ENCODE measurements at places on chromosomes 7 and 10.

DNA sequence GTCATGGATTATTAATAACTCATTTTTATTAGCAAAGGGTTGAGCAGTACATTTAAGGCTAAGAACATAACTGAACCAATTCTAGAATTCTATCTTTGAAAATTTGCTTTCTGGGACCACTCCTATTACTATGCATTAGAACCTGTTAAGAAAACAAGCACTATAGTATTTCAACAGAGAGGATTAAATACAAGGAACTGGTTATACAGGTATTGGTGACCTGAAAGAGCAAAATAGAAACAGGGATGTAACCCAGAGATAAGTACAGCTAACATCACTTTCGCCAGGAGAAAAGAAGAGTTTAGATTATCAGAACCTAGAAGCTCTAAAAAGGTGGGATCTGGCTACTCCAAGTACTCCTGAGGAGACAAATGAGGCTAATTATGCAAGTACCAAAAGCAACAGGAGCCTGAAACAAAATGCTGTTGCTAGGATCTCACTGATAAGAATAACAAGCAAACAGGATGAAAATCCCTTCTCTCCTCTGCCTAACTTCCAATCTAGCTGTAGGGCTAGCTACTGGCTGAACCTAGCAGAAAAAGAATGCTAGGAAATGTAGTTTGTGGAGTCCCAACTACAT is 32.1 kb upstream of the ELAPOR2 start:
- no peak for DNase-seq

- DNase-seq, result peak; percentile 19
These were observed 274.7 kb upstream of the HGF start for GRCh38 chr7:82044497-82045080.

DNA sequence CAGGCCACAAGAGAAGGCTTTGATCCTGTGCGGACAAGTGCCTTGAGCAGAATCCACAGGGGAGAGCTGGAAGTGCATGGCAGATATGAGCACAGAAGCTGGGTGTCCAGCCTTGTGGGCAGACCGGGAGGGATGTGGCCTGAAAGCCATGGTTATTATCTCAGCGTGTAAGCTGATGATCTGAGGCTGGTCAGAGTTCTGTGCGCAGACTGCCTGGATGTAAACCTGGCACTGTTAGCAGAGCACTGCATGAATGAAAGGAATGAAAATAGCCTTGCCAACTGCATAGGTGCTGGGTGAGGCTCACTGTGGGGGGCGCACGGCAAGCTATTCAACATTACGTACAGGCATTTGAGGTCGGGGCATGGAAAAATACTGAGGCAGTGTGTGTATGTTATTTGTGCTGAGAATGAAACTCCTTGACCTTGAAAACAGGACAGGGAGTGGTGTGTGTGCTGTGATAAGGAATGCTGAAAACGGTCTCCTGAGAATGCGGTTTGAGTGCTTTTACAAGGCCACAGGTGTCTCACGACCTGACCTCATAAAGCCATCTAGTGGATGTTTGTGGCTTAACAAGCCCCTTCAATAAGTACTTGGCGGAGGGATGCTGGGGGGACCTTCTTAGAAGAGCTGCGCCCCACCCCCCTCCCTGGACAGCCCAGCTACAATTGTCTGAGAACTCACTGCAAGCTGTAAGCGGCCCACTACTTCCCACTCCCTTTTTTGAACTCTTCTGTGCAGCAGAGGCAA is 18.7 kb downstream of the AKR1C1 start:
- DNase-seq, result no peak

GRCh38 chr10:17062493-17062892 is 67.1 kb downstream of the CUBN start:
- peak; percentile 54 for DNase-seq

DNA sequence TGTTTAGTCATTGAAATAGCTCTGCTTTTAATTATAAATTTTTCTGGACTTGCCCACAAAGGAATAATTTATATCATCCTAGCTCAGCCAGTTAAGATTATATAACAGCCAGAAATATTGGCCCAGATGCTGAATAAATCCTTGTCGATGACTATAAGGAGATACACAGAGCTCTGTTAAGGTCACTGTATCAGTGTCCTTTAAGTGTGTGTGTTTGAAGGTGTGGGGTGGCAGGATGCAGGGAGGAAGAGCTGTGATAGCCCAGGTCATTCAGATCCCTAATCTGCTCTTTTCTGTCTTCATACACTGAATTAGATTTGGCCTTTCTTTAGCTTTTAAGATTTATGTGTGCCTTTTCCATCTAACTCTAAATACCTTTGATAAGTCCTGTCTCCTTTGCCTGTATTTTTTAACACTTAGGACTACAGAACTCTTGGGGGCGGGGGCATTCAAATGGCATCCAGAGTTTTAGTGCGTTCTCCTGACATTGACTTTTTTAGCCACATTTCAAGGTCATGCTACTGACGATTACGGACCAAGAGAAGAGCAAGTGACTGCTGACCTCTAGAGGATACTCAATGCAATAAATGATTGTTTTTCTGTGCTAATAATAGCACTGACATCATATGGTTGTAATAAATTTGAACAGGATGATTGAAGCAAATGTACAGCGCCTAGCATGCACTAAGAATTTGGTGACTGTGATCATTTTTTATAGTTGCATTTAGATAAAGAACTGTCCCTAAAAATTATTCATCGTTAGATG is 172.3 kb downstream of the CACNB2 start:
- DNase-seq, result no peak

DNA sequence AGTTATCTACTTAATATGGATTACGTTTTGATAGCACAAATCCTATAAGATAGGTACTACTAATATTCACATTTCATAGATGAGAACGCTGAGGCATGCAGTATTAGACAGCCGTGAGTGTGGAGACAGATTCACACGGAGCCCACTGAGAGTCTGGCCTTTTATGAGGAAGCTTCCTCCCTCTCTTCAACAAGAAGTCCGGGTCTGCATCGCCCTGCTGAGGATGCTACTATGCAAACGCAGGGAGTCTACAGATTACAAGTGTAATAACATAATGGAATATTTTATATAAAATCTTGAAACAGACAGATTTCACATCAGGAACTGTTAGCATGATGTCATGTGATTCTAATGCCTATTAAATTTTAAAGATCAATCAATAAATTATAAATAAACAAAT is 255.9 kb upstream of the GLI3 start:
- DNase-seq, result no peak

DNA sequence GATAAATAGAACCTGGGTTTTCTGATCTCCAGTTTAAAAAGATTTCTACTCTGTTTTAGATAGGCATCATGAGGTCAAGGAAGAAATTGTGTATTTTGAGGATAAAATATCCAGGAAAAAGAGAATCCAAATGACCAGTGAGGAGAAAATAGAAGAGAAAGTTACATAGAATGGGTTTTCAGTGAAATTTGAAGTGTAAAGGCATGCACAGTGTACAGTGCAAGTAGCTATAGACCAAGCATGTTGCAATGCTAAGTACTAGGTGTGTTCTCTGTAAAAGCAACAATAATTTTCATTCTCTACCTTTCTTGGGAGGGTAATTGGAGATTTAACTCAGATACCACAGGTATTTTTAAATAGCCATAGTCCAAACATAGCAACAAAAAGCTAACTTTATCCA is 22.6 kb downstream of the CDK1 start:
- DNase-seq, result no peak

- DNase-seq, result no peak
These were observed 44.0 kb upstream of the RASGEF1A start for GRCh38 chr10:43310872-43311271.

DNA sequence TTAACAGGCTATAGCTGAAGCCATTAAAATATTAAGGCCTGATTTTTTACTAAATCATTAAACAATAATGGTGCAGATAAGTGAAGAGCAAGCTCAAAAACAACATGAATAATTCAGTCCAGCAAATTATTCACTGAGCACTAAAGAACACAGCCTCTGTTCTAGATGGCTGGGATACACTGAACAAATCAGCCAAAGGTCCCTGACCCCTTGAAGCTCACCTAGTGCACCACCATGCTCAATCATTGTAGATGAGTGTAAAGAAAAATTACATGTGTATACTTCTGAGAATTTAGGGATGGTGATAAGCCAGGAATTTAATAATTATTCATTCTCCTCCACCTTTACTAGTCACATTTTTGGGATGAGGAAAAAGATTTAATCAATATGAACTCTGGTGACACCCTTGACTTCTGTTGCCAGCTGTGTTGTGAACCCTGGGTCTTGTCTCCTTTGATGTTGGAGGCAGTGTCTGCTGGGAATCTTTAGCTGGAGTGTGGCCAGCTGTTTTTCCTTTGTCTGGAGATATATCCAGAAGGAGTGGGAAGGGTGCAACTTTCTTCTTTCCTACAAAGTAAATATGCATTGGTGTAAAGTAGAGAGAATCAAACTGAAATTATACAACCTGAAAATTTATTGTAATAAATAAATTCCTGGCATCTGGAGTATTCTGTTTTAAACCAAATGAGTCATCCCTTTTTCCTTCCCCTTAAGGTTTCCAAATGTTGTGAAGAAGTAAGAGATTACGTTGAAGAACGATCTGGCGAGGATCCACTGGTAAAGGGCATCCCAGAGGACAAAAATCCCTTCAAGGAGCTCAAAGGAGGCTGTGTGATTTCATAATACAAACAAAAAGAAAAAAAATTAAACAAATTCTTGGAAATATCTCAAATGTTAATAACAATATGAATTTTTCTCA is 4.0 kb downstream of the GNGT1 start:
- peak; percentile 62 for DNase-seq

DNA sequence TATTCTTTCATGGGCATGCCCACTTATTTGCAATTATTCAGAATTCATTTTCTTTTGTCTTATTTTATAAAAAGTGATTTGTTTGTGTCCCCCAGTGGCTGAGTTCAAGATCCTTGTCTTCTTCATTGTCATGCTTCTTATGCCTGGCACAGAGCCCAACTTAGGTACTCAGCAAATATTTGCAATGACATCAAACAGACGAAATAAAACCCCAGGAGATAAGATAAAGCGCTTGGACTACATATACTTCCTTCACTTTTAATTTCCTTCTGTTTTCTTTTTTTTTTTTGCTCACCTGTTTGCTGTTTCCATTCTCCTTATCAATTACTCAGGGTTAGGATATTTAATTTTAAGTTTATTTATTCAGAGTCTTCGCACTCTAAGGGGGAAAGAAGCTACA is 225.0 kb downstream of the SDHAF3 start:
- DNase-seq, result no peak

GRCh38 chr7:137983323-137984008 is 18.4 kb downstream of the CREB3L2 start:
- DNase-seq, result no peak

DNA sequence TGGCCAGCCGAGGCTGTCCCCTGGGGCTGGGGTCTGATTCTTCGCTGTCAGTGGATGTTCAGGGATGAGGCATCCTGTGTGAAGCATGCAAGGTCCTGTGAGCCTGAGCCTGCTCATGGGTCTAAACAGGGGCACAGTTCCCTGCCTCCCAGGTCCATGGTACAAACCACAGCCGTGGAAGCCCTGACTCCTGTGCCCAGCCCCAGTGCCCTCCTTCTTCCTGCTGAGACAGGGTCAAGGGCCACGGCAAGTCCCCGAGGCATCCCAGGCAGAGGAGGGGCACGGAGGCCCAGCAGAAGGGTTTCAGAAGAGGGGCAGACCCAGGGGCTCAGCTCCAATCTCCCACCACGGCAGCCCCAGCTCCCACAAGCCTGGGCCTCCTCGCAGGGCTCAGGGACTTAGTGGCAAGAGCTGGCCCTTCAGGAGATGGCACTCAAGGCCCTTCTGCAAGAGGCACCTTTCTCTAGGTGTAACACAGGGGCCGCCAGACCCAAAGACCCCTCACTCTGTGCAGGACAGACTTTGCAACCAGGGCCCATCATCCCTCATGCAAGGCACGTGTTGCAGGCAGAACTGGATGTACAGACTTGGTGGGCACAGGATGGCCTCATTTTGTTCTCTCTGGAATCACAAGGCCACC is 248.8 kb downstream of the TCERG1L start:
- DNase-seq, result no peak

- DNase-seq, result no peak
These were observed 25.2 kb upstream of the OTUD1 start for GRCh38 chr10:23413629-23414089.

- DNase-seq, result no peak
These were observed 382.9 kb upstream of the NPVF start for GRCh38 chr7:25611196-25611595.

GRCh38 chr7:71705901-71706596 is 574.1 kb downstream of the GALNT17 start:
- no peak for DNase-seq

GRCh38 chr7:81487516-81487915 is 282.3 kb downstream of the HGF start:
- DNase-seq, result no peak

- DNase-seq, result no peak
These were observed 548 bp downstream of the AGAP3 start for GRCh38 chr7:151086802-151087244.

DNA sequence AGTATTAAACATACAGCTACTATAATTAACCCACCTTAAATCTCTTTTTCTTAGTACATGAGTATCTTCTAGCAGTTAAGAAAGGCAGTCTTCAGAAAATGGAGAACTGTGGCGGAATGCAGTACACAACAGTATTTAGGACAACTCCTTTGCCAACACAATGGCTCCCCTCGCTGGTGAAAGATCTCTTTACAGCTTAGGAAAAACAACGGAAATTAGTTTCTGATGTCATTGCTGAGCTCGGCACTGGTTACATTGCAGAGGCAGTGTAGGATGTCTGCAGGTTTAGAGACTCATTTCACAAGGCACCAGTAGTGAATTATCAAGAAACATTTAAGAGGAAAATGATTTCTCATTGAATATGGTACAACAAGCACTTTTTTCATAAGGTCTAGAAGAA is 43.4 kb downstream of the GLRX3 start:
- peak; percentile 11 for DNase-seq

GRCh38 chr7:128703609-128704241 is 31.6 kb downstream of the GARIN1A start:
- DNase-seq, result no peak

DNA sequence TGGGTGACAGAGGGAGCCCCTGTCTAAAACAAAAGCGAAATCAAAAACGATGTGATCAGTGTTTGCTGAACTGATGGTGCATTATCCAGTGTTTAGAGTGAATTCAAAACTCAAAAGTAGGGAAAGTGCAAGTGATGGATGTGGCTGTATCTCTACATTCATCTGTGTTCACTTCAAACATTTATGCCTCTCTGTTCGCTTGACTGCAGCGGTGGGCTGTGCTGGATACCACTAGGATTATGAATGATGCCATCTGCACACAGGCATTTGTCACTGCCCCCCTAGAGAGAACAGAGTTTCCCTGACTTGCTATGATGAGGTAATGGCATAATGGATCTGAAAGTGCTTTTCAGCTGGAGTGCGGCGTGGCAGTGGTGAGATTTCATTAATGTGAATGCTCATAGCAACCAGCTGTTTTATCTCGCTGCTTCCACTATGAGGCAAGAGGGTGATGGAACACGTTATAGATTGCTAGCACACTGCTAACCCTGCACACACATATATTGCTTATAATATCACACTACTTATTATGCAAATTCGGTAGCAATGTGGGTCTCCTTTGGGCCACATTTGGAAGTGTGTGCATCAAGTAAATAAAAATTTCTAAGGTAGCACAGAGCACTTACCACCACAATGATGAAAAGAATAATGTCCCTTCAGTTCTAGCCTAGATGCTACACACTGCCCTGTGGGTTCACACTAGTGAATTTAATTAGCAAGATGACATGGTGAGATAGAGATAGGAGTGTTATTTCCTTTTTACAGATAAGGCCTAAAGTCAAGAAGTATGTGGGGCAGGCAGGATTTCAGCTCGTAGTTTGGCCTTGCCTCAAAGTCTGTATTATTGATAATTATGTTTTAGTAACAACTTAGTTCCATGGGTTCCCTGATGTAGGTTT is 164.7 kb downstream of the CAMK1D start:
- no peak for DNase-seq

- DNase-seq, result no peak
These were observed at the start of gene EFCAB10 for GRCh38 chr7:105581066-105581811. EFCAB10 (minus strand) TSS chr7:105581493; CDS start chr7:105581463, 30 bp downstream.

All from AG09319 (cell line).